CD4-positive, alpha-beta T cell treated with Interleukin-21 for 1 hour (primary cell): ENCODE measurements at places on chromosomes 11 and 22.

- DNase-seq = no peak
Observed at GRCh38 chr11:32779136-32779535, 15.3 kb downstream of the CCDC73 start.

GRCh38 chr11:104151404-104152204 is 12.3 kb downstream of the PDGFD start:
- DNase-seq = no peak

DNA sequence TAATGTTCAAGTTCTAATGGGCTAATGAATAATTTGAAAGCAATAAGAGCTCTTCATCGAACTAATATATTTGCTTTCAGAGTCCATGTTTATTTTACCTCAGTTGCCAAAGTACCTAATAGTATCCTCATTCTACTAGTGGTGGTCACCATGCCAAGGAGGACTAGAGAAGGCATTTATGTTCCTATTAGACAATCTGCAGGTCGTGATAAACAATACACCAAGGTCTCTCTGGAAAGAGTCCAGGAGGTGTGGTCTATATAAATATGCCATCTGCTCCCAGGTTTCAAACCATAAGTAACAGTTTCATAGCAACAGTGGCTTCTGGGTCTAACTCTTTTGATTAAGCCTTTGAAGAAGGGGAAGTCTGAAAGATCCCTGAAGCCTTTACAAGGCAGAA is 42.9 kb downstream of the ARFGAP3 start:
- DNase-seq = no peak

GRCh38 chr11:27052668-27053067 is 12.1 kb downstream of the BBOX1 start:
- DNase-seq = no peak

GRCh38 chr11:94134651-94135512 is 6.2 kb downstream of the PANX1 start:
- no peak for DNase-seq

DNA sequence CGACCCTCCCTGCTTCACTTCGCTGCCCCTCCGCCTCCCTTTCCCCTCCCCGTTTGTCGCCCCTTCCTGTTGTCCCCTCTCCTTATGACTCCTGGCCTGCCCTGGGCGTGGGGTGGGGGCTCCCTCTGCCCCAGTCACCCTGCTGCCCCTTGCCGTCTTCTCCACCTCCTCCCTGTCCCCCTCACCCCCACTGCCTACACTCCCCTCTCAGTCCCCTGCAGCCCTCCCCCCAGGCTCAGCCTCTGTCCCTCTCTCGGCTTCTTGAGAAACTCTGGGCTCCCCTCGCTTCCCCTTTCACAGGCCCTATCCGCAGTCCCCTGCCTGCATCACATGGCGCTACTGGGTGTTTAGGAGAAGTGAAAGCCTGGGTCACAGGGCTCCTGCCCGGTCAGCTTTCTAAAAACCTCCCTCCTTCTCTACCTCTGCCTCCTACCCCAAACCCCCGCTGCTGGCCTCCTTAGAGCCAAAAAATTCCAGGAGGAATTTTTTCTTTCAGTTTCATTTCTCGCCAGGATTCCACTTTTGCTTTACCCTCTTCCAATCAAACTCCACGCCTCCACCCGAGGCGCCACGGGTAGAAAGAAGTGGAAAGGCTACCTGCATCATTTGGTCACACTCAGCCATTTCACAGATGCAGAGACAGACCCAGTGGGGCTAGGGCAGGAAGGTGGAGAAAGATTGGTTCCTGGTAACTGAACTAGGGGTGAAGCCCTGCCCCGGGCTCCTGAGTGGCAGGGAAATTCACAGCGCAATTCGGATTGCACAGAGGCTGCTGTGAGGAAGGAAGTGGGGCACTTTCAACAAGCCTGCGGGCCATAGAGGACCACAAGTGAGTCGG is at the start of gene SLC15A3:
SLC15A3 (minus strand) TSS at position 273 of the 838 bp plus-strand sequence. CDS start 625 bp downstream, outside the sequence.
- DNase-seq = peak; percentile 42

- no peak for DNase-seq
Observed at GRCh38 chr22:40678493-40679248, 613 bp upstream of the MCHR1 start.

DNA sequence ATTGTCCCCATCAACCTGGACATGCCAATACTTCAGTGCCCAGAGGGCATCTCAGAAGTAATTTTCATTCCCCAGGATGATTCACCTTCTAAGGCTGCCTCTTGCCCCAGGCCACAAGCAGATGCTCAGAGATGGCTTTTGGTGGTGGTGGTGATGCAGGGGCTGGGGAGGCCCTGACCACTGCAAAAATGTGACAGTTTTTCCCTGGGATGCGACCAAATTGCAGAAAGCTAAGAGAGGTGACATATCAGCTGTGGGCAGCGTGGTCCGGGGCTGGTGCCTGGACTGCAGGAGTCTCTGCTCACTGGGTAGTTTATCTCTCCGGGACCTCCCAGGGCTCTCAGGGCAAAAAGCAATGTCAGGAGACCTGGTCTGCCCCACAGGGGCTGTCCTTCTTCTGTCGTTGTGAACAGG is 39.7 kb upstream of the ACCSL start:
- no peak for DNase-seq

DNA sequence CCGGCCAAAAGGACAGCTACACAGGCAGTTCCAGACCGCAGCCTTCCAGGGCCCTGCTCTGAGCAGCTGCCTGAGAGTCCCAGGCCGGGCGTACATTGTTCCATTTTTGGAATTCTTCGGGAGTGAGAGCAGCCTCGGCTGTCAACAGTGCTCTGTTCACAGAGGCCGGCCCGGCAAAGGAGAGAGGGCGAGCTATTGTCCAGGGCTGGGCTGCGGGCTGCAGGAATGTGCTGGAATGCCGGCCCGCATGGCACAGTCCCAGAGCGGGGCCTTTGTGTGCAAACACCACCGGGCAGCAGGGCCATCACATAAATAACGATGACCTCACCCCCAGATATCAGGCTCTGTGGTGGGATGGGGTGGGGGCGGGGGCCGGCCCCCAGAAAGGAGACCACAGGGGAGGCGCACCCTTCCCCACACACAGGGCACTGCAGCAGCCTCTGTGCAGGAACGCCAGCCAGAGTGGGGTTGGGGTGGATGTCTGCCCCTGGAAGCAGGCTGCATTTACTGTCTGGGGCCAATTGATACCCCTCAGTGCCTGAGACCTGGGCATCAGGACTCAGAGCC is 15.8 kb downstream of the LINC01488 start:
- no peak for DNase-seq

GRCh38 chr11:78370406-78371172 is 47.0 kb downstream of the GAB2 start:
- no peak for DNase-seq

DNA sequence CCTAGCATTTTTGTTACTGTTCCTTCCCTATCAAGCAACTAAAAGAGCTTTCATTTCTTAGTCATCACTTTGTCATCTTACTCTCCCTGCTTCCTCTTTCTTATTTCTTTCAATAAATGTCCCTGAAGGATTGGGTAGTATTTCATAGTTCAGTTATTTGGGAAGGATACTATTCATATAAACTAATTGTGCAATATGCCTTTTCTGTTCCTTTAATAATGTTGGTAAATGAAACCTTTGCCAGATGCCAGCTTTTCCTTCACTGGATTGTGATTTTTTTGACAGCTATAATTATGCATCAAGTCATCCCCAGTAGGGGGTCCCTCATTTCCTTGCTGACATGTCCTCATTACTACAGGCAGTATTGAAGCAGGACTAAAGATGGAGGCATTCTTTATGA is 101.7 kb downstream of the ATM start:
- no peak for DNase-seq

- DNase-seq = no peak
Observed at GRCh38 chr11:45692808-45693453, 27.5 kb upstream of the CHST1 start.

DNA sequence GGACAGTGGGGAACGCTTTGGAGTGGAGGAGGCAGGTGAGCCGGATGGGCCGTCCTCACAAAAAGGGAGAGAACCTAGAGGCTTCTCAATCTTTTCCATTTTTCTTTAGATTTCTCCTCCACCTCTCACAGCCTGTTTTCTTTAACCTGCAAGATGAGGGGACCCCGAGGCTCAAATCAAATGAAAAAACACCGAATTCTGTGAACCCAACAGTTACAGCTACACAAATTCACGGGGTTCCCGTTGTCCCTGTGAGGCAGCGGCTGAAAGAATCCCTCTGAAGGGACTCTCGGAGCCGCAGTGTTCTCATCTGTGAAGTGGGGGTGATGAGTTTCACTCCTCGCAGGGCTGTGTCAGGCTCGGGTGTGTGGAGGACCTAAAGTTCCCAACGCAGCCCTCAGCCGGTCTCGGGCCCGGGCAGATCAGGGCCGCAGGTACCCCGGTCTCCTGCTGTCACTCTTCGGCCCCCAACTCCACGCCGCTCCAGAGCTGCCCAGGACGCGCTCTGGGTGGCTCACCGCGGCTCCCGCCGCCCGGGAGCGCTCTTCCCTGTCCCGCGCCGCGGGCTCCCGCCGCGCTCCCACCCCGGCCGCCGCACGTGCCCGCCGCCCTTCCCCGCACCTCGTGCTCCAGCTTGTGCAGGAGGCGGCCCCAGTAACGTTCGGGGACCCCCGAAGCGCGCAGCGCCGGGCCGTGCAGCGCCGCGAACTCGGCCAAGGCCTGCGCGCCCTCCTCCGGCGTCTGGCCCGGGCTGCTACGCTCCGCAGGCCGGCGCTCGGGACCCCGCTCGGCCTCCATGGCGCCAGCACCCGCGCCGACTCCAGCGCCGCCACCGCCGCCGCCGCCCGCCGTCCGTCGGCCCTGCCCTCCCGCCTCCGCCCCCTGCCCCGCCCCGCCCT is at the start of gene TTLL12:
TTLL12 (minus strand) TSS at position 863 of the 899 bp plus-strand sequence; CDS start at position 798, 65 bp downstream.
- peak; percentile 63 for DNase-seq

- no peak for DNase-seq
Observed at GRCh38 chr11:77252555-77253270, 48.8 kb downstream of the GDPD4 start.

GRCh38 chr11:102194990-102195389 is 84.7 kb downstream of the YAP1 start:
- no peak for DNase-seq

DNA sequence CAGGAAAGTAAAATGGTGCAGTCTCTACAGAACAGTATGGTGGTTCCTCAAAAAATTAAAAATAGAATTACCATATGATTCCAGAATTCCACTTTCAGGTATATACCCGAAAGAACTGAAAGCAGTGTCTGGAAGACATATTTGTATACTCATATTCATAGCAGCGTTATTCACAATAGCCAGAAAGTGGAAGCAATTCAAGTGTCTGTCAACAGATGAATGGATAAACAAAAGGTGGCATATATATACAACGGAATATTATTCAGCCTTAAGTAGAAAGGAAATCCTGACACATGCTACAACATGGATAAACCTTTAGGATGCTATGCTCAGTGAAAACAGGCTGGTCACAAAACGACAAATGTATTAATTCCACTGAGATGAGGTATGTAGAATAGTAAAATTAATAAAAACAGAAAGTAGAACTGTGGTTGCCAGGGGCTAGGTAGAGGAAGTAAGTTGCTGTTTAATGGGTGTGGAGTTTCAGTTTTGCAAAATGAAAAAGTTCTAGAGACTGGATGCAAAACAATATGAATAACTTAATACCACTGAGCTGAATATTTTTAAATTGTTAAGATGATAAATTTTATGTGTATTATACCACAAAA is 14.5 kb downstream of the SAA1 start:
- peak; percentile 11 for DNase-seq

- no peak for DNase-seq
Observed at GRCh38 chr11:130544266-130544665, 95.8 kb downstream of the ADAMTS15 start.
